ENCODE measurements at places on chromosomes 6 and 20.

DNA sequence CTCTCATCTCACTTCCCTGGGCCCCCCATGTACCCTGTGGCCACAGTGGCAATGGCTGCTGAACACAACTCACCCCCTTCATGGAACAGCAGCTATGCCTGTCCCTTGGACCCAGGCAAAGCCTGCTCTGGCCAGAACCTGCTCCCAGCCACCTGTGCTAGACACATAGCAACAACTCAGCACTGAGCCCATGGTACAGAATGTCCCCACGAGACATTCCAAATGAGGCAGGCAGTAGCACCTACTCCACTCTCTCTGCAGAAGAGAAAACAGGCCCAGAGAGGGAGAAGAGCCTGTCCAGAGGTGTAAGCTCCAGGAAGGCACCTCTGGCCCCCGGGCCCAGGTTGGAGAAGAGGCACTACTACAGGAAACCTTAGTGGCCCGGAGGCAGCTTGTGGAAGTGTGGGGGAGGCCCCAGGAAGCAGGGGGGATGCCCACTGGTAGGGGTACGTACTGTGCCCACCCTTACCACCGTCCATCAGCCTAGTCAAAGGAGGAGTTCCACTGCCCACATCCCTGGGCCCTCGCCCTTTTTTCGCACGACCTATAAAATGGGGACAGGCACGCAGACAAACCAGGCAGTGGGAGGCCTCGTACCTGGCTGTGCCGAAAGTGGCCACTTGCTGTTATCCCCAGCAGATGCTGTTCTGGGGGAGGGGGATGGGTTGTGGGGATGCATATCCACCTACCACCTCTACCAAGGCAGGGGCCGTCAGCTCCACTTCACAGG, 97.2 kb downstream of the ASXL1 start:
- DNase-seq = no peak

DNA sequence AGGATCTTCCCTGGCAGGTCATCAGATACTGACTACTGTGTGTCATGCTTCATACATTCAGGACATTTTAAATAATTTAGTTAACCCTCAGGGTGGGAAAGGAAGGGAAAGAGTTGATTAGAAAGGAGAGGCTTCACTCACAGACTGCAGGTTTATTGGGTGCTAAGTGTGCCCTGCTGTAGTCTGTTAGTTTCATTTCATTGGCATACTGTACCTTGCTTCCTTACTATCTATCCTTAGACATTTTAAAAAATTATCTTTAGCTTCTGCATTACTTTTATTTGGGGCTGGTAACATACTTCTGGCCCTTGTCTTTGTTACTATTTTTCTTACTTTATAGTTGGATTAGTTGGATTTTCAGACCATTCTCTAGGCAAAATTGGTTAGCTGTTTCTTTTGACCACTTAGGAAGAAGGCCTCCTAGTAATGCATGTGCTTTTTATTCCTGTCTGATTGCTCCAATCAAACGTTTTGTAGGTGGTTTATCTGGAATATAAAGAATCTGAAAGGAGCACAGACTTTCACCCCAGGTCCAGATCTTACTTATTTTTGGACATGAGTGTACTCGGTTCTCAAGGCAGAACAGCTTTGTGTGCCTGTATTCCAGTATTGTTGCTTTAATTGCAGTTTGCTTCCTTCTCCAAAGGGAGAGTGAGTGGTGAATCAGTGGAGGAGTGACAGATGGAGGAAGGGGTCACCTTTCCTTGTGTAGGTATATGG, 82.7 kb upstream of the PRDM1 start:
- no peak for DNase-seq

- DNase-seq = no peak
Observed at GRCh38 chr20:50242863-50243609, 52.4 kb downstream of the CEBPB start.

- DNase-seq = no peak
Observed at GRCh38 chr6:111732390-111732789, 126.7 kb upstream of the TRAF3IP2 start.

DNA sequence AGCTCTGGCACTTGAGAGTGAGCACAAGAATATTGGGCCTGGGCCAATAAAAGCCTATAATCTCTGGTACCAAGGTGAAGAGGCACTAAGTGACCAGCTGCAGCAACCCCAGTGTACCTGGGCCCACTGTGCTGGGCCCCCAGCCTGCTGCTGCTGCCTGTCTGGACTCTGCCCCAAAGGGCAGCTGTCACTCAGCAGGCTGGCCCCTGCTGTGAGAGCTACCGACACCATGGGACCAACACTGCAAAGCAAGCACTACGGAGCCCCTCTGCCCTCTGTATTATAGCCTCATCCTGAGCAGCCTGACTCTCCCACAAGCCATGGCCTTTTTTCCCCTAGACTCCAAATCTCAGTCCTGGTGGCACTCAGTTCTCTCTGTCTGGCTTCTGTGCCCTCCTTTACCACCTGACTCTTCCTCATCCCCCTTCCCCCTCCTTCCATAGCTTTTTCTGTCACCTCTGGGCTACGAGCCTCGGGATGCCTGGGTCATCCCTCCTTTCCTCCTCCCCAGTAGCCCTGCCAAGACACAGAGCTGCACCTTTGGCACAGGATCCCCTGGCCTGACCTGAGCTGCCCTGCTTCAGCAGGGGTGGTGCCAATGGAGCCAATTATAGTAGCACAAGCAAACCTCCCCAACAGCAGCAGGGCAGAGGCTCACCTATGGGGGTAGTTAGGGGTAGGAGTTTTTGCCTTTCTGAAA, 14.2 kb downstream of the RRP36 start:
- no peak for DNase-seq

DNA sequence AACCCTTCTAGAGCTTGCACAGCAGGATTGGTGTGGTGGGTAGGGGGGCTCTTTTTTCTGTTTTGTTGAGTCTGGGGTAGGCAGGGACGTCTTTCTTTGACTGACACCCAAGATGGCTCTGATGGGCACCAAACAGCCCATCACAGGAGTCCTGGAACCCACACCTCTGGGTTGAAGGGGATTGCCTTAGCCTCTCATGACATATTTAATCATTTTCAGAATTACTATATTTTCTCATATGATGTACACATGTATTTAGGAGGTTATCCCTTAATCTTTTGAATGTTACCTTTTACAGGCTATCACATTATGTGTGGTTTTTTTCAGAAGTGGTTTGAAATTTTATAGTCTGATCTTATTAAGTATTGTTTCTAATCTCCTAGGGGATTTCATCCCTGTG, 64.6 kb downstream of the RPP40 start:
- DNase-seq = peak; percentile 20

DNA sequence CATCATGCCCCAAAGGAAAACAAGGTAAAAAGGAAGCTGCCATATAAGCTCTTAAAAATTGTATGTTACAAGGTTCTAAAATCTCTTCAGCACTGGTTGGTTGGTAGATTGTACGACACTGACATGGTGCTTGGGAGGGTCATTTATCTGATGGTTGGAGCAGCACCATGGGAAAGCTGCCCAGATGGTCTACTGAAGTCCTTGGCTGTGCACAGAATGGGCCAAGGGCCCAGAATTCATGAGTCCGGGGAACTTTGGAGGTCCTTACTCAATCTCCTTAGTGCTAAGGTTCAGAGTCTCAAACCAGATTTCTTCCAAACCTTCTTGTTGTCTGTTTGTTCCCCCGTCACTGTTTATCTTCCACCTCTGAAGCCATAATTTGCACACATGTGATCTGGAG, 314.4 kb downstream of the ESR1 start:
- DNase-seq = no peak

GRCh38 chr20:7637184-7637583, 303.1 kb downstream of the HAO1 start:
- DNase-seq = no peak

DNA sequence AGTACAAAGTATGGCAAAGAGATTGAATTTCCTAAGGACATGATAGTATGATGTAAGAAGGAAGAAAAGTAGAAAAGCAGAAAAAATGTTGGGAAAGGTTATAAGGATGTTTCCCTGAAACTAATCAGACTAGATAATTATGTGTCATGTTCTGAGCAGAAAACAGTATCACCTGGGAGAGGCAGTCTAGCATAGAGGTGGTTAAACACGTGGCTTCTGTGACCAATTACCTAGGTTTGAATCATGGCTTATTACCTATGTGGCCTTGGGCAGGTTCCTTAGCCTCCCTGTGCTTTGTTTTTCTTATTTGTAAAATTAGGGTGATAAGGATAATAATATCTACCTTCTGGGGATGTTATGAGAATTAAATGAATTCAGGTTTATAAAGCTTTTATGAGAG, 38.0 kb downstream of the SCGN start:
- no peak for DNase-seq

DNA sequence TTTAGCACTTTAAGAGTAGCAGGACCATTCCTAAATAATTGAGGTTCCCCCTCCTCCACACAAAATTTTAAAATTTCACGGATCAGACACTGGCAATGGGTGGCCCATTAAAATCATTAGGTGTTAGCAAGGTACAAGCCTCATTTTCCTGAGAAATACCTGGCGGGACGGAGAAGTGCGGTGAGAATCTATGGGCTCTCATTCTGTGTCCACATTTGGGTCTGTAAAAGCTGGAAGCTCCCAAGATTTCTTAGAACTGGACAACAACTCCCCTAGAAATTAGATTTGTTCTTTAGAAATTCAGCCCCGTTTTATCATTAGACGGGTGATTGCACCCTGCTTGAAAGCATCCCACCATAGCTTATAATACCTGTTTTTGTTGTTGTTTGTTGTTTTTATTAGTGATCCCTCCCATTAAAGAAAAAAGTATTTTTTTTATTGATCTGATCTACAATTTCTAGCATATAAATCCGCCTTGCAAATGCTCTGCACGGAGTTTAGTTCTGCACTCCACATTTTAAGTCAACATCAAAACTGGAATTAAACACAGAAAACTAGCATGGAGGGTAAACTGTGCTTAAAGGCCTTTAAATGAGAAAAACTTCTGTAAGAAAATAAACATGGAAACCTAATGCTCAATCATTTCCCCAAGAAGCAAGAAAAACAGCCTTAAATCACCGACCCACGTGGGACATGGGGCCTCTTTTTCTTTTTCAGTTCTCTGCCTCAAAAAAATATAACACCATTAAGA, 5.7 kb downstream of the SIM1 start:
- DNase-seq = no peak

GRCh38 chr20:38804682-38805501, 605 bp upstream of the PPP1R16B start:
- DNase-seq = peak; percentile 75

DNA sequence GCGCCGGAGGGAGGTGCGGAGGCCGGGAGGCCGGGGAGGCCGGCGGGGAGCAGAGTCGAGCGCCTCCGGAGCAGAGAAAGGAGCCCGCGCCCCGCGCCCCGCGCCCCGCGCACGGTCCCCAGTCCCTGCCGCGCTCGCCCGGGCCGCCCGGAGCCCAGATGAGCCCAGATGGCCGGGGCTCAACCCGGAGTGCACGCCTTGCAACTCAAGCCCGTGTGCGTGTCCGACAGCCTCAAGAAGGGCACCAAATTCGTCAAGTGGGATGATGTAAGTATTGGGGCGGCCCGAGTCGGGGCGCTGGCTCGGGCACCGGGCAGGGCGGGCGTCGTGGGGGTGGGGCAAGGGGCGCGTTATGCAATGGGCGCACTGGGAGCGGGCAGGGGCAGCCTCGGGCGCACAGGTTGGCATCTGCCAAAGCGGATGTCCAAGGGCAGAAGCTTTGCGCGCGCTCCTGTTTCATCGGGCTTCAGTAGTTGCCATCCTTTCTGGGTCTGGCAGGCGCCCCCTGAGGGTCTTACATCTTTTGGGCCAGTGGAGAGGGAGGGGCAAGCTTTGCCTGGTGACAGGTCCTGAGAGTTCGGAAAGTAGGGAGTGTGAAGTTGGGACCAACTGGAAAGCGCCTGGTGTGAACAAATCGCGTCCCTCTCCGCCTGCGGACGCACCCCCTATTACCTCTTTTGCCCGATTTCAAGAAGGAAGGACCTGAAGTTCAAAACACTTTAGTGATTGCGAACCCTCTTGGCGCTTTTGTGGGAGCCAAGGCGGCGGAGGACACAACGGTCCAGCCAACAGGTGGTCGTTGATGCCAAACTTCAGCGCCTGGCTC, 631 bp downstream of the PLCB1 start:
- no peak for DNase-seq

DNA sequence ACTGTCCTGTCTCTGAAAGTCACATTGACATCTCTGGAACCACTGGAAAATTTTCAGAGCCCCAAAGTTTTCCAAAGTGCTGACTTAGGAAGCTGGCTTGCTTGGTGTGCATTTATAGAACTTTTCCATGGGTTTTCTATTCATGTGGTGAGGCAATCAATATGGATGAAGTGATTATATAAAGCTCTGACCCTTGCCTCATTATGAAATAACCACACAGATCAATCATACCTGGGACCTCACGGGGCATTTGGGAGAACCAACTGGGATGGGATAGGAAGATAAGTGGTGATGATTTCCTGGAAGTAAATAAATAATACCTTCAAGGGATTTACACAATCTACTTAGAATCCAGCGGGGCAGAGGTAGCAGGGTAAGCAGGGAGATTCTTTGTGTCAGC, 22.9 kb upstream of the SIM1 start:
- DNase-seq = no peak

- DNase-seq = no peak
Observed at GRCh38 chr20:21725892-21726291, 20.4 kb downstream of the PAX1 start.

DNA sequence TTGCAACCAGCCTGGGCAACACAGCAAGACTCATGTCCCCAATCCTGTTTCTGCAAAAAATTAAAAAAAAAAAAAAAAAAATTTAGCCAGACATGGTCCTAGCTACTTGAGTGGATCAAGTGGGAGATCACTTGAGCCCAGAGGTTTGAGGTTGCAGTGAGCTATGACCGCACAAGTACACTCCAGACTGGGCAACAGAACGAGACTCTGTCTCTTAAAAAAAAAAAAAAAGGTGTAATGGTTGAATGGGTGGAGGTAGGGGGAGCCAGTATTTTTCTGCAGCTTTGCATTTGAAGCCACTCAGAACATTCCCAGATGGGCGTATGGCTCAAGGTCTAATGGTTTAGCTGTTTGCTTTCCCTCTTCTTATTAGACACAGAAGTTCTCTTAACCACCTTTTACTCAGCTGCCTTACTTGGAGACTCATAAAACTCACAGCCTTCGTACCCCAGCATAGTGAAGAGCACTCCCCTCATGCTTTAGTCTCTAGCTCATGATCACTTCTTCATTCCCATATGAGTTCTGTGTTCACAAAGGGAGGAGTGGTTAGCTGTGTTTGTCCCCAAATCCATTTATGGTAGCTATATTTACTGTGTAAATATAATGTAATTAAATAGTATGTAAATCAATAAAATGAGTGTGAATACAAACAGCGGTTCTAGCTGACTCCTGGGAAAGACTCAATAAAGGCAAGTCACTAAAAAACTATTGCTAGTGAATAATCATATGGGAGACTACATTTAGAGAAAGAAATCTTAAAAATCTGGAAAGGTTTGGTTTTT, 9.0 kb downstream of the FKBP1A start:
- DNase-seq = no peak

GRCh38 chr6:126614642-126615504, 275.0 kb downstream of the CENPW start:
- no peak for DNase-seq
